Cerebellum (tissue), 4 donors: ENCODE measurements at places on chromosomes 16 and 17.

DNA sequence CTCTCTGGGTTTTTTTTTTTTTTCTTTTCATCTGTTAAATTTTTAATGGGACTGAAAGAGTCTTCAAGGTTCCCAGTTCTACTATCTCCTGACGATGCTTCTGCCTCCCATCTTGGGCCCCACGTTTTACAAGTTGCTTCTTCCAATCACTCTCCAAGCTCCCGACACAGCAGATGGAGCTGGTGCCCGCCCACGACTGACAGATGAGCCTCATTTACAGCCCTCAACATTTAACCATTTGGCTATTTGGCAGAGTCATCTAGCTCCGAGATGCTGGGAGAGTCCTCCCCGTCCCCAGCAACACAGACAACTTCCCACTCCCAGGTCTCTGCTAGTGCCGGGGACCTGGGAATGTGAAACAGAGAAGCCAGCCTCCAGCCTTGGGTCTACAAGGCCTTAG is 276.9 kb downstream of the SHISA9 start:
- DNase-seq, result no peak

DNA sequence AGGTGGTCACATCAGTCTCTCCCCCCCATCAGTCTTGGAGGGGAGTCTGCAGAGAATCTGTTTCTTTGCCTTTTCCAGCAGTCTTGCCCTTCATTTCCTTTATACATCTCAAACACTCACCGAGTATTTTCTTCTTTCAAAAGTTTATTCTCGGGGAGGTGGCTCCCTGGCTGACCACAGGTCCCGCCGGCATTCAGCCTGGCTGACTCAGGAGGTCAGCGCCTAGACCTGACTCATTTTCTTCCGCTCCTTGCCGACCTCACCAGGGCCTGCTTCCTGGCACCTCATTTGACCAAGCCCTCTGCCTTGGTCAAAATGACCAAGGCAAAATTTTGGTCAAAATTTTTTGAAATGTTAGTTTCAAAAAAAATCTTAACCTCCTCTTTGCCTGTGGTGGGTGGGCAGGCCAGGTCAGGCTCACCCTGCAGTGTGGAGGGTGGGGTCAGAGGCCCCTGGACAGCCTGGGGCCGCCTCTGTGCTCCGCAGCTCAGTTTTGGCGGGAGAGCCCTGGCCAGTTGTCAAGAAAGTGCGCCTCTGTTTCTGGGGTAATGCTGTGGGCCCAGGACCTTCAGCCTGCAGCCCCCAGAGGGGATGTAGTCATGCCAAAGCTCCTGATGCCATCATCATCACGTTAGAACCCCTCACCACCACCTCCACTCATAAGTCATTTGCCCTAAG is 165.6 kb downstream of the SPECC1 start:
- no peak for DNase-seq

- no peak for DNase-seq
Observed at GRCh38 chr17:58315281-58315711, 13.3 kb downstream of the TSPOAP1 start.

GRCh38 chr17:34861864-34862263 is 99.4 kb downstream of the CCT6B start:
- no peak for DNase-seq

DNA sequence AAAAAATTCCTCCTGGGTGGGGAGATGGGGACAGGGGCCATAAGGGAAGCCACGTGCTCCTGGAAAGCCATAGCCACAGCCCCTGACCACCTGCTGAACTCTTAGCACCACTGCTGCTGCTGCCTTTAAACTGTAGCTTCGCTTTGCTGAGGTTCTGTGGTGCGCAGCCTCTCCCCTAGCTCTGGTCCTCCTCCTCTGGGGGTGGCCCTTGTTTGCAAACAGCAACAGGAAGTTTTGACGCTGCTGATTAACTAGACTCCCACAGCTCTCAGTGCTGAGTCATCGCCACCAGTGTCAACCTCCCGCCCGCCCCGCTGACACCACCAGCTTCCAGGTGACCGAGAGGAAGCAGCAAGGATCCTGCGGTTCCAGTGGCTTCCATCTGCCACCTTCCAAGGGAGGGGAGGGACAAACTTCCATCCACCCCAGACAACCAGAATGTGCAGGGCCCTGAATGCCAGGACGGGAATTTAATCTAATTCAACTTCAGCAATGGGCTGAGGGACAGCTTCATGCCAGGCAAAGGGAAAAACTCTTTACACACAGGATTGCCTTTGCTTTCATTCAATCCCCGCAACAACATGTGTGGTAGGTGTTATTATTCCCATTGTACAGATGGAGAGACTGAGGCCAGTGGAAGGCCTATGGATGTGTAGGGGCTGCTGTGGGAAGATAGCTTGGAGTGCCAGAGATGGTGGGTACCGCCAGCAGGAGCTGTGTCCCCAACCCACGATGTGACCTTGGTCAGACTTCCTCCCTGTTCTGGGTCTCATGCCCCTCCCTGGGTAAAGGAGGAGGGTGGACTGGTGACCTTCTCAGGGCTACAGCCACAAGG is 8.1 kb upstream of the KIFC3 start:
- DNase-seq, result no peak

DNA sequence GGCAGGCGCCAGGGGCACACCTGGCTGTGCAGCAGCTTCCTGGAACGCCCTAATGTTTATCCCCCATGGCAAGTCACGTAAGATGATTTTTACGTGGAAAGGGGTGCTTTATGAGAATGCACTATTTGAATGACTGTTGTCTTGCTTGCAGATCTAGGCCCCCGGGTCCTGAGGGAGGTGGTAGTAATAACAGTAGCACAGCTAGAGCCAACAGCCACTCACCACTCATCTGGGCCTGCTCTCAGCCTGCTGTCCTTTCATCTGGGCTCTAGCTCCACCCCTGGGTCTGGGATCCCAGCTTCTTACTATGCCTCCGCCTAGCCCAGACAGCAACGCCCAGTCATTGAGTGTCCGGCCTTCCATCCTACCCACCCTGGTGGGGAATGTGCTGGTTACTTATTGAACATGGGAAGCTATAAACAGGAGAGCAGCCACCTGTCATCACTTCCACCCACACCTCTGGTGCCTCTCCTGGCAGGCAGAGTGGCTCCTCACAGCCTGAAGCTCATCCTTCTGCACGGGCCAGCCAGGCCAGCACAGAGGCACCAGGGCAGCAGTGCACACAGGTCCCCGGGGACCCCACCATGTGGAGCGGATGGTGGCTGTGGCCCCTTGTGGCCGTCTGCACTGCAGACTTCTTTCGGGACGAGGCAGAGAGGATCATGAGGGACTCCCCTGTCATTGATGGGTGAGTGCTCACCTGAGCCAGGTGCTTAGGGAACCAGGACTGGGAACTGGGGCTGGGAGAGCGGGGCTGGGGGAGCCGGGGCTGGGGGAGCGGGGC is 16.6 kb downstream of the DPEP1 start:
- no peak for DNase-seq

DNA sequence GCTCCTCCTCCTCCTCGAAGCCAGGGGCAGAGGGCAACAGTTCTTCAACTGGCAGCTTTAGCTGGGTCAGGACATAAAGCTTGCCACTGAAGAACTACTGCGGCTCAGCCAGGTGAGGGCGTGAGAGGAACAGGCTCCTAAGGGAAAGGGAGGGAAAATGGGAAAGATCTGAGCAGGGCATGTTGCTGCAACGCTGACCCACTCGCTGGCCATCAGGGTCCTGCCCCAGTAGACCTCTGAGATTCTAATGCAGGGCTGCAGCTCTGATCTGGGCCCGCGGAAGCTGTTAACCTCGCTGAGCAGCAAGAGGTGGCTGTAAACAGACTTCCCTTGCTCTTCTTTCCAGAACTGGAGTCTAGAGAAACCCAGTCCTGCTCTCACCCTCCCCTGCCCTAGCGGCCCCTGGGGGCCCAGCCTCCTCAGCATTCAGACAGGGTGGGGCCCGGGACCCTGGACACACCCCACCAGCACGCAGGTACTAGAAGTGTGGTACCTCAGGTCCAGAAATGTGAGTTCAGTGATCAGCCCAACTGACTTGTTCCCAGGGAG is 3.8 kb upstream of the TLCD2 start:
- peak; percentile 54 for DNase-seq

DNA sequence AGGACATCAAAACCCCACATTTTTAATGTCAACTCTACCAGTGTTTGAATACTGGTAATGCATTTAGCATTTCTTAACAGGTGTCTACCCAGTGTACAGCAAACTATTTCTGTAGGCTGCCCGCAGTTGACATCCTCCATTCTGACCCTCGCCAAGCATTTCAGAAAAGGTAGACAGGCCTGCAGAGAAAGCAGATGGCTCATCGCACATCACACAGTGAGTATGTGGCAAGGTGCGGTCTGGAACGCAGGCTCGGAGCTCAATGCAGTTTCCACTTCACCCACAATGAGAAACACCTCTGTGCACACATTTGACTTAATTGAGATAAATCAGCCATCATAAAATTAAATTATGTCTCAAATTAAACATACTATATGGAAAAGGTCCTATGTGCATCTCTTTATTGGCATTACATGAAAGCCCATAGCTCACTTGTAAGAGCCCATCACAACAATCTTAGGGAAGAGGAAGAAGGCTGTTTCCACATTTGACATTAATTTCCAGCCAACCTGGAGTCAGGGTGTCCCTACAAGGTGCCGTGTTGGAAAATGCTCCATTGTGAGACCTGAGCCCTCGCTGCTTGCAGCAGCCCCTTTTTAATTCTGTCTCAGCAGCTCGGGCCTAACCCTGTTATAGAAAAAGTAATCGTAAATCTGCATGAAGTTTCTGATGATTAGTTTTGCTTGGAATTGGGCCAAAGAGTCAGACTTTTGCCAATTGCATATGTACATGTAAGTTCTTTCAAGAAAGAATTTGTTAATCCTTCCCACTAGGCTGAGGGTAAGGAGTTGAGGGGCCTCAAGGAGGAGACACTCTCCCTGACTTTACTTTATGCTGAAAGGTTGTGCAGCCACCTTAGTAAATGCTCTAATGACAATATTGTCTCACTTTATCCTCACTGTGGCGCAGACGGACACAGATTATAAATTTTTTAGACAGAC is 378.7 kb upstream of the DYNLRB2 start:
- DNase-seq, result peak; percentile 68

GRCh38 chr16:6068063-6068462 is 970.5 kb upstream of the EEF2KMT start:
- no peak for DNase-seq

DNA sequence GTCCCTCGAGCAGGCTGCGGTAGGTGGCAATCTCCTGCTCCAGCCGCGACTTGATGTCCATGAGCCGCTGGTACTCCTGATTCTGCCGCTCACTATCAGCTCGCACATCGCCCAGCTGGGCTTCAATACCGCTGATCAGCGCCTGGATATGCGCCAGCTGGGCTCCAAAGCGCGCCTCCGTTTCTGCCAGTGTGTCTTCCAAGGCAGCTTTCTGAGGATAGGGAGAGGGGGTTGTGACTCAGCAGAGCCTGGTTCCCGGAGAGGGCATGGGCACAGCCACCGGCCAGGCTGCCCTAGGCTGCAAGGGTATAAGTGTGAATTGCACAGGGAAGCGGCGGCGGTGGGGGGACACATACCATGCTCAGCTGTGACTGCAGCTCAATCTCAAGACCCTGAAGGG is 4.3 kb downstream of the KRT19 start:
- DNase-seq, result no peak

DNA sequence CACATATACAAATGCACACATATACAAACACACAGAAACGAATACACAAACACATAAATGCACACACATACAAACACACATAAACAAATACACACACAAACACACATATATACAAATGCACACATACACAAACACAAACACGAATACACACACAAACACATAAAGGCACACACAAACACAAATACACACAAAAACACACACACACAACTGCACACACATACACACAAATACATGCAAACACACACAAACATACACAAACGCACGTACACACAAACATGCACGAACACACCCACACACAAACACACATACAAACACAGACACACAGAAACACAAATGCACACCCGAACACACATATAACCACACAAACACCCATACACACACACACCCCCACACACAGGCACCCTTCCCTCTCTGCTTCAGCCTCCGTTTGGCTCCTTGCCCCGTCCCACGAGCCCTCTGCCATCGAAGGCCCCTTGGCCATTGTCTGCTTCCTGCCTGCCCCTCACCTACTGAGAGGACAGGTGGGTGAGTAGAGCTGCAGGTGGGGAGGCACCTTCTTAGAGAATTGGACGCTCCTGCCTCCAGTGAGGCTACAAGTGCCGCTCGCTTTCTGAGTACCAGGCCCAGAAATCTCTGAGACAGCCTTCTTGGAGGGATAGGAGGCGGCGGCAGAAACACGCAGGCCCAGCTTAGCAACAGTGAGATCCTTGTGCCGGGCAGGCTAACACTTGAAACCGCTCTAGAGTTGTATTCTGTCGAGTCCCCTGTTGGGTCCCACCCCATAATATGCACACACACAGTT is 331.2 kb downstream of the FOXL1 start:
- DNase-seq, result no peak

GRCh38 chr16:46763147-46763546 is 15.0 kb upstream of the MYLK3 start:
- peak; percentile 84 for DNase-seq

DNA sequence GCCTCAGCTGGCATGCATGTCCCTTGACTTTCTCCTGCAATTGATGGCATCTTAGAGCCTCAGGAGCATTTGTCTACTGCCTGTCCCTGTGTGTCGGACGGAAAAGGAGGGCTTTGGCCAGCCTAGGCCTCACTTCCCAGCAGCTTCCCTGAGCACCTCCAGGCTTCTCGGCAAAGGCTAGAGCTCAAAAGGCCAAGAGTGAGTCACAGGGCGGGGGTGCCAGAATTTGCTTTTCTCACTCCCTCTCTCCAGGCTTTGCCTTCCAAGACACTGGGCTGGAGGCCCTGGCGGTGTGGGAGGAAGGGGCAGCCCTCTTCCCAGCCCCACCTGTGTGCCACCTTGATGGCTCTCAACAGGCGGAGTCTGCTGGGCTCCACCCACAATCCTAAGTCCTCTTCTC is 107.3 kb upstream of the MAF start:
- no peak for DNase-seq

DNA sequence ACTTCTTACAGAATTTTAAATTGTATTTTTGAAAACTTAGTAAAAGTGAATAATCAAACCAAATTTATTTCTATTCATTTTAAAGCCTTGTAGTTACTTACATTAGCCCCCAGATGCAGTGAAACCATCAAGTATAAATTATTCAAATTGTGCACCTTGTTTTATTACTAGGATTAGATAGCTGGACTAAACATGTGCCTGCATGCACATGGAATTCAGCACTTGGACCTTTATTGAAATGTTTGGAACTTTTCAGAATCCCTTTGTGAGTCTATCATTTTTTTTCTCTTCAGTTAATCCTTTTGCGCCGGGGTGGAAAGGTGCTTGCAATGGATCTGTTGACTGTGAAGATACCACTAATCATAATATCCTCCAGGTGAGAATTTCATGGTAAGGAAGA is 4.7 kb downstream of the ZPBP2 start:
- no peak for DNase-seq

GRCh38 chr17:34307110-34307509 is 12.1 kb upstream of the CCL8 start:
- no peak for DNase-seq

- DNase-seq, result no peak
Observed at GRCh38 chr17:79324194-79324593, 249.6 kb downstream of the ENGASE start.

- DNase-seq, result no peak
Observed at GRCh38 chr17:7969433-7969832, 33.0 kb upstream of the GUCY2D start.
